ENCODE measurements at places on chromosomes 3 and 15. TPM values are rescaled to one million over a fixed set of nuclear protein-coding genes. Genes with fewer than 3 reads are reported as not detected.

ARGFX gene
- total RNA-seq, result not detected

PAK6 gene
- 0.38 TPM for total RNA-seq

LYZL4 gene
- total RNA-seq, result not detected

LRRC31 gene
- not detected for total RNA-seq

DNA sequence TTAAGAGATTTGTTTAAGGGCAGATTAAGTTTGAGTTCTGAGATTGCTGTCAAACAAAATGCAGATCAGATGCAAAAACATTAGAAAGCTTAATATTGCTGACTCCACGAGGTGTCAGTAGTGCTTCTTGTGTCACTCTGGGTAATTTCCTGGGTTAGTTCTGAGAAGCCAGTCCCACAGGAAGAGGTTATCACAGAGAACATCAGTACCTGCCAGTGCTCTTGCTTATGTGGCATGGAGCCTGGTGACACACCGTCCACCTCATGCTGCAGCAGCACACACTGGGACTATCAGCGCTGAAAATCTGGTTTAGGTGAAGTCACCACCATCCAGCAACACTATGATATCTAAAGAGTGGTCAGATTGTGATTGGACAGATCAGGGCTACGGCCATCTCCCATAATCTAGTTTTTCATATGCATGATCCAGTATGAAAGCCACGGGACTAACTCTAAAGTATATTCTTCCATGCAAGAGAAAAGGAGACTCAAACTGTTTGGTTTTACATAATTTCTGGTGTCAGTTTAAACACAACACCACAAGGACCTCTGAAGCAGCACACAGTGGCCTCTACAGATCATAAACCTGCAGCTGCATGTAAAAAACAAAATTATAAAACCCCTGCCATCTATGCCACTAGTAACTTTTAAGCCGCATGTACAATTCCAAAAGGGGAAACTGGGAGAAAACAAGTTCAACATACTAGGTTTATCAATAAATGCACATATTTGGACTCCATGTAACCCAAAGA lies 36.1 kb upstream of the MYO5C start:
- DNase-seq, result no peak

- DNase-seq, result no peak
Observed at GRCh38 chr15:25807063-25807462, 56.1 kb downstream of the ATP10A start.

DNA sequence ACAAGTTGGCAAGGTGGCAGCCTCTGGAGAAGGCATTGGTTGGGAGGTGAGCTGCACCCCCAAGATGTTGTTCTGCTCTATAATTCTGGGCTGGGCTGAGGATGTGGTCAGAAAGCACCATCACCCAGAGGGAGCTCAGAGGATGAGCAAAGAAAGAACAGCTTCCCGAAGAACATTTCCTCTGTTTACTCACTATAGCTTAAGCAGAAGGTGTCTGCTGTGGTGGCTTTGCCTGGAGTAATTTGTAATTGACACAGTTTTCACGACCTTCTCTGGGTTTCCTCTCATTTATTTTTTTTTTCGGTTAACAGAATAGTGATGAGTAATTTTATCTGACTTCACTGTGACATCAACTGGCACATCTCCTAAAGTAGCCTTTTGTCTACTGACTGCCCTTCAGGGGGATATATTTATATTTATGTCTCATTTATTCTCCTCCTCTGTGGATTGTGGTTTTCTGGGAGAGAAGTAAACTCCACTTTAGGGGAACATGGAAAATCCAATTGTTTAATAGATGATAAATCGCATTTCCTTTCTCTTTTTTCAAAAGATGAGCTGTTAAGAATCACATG lies 49.5 kb upstream of the ABHD17C start:
- no peak for DNase-seq
